ENCODE measurements at places on chromosomes 6 and 20.

- DNase-seq, result no peak
Measured at GRCh38 chr20:36925234-36925633, 26.3 kb downstream of the SAMHD1 start.

- DNase-seq, result peak; percentile 53
Measured at GRCh38 chr6:43771210-43771857, 1.3 kb downstream of the VEGFA start.

DNA sequence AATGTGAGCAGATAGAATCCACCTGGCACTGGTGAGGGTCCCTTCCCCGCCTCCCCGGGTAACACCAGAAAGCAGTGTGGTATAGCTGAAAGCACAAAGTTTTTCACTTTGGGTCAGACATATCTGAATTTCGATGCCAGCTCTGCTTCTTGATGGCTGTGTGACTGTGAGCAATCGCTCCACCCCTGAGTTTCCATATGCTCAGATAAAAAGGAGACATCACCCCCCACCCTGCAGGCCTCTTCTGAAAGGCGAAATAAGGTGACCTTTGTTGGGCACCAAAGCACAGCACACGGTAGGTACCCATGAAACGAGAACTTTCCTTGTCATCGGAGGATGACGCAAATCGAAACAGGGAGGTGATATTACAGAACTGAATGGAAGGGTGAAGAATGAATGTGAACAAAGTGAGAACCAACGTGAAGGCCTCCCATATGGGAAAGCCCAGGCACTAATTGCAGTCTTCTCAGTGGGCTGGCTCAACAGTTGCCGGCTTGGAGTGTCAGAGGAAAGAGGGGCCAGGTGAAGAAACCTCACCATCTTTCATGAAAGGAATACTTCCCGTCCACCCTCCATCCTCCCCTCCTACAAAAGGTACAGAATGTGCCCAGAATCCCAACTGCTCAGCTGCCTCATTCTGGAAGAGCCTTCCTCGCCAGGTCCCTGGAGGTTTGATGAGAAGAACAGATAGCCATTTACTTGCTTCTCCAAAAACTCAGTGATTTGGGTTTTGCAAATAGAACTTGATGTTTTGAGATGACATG, 61.8 kb downstream of the NFATC2 start:
- no peak for DNase-seq

GRCh38 chr6:2516059-2516458, 234.7 kb downstream of the MYLK4 start:
- DNase-seq, result no peak

GRCh38 chr20:22302039-22302438, 282.3 kb downstream of the FOXA2 start:
- no peak for DNase-seq

DNA sequence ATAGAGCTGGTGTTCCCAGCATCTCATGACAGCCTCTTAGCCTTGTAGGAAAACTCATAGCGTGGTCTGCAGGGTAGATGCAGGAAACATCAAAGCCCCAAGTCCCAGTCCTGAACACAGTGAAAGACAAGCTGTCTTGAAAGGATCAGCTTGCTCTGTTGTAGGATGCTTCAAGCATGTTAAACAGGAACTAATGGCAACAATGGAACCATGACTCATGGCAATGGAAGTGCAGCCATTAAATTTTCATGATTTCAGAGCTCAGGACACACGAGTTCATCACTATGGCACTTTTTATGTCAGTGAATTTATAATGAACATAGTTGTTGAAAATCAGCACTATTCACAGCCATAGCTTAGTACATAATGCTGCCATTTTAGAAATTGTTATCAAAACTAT, 367.7 kb downstream of the KIF16B start:
- DNase-seq, result no peak

GRCh38 chr20:9595763-9596162, 81.4 kb downstream of the LAMP5 start:
- DNase-seq, result no peak

- no peak for DNase-seq
Measured at GRCh38 chr6:16730738-16731477, 30.4 kb downstream of the ATXN1 start.

- no peak for DNase-seq
Measured at GRCh38 chr20:43570496-43570895, 11.7 kb downstream of the SGK2 start.

- DNase-seq, result no peak
Measured at GRCh38 chr6:108425428-108425827, 130.6 kb downstream of the AFG1L start.

- no peak for DNase-seq
Measured at GRCh38 chr20:32431457-32431856, 73.3 kb downstream of the ASXL1 start.

DNA sequence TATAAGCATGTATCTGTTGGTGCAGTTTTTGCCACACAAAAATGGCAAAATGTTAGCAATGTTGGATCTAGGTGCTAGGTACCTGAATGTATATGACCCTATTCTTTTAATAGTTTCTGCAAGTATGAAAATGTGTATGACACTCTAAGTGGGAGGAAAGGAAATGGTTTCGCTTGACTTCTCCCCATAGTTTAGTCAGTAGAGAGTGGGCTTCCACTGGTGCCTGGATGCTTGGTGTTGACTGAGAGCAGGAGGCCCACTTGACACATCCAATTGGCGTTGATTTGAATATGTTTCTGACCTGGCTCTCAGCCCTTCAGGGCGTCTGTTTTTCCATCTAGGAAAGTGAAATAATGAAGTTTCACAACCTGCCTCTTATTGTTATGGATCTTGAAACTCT, 41.8 kb upstream of the GABRR1 start:
- no peak for DNase-seq

DNA sequence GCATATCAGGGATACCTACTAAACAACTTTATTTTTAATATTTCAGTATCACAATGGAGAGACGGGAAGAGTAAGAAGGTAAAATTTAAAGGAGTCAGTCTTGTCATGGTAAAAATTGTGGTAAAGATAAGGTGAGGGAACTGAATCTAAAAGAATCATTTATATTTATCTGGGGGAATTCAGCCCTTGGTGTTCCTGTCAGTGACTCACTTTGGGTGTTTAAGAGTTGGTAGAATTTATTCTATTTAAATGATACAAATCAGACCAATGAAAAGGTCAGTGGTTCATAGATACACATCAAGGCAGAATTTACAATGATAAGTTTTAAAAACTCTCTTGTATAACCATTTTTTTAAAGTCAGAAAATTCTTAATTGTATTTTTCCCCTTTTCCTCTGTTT, 164.4 kb downstream of the CDKAL1 start:
- DNase-seq, result no peak

DNA sequence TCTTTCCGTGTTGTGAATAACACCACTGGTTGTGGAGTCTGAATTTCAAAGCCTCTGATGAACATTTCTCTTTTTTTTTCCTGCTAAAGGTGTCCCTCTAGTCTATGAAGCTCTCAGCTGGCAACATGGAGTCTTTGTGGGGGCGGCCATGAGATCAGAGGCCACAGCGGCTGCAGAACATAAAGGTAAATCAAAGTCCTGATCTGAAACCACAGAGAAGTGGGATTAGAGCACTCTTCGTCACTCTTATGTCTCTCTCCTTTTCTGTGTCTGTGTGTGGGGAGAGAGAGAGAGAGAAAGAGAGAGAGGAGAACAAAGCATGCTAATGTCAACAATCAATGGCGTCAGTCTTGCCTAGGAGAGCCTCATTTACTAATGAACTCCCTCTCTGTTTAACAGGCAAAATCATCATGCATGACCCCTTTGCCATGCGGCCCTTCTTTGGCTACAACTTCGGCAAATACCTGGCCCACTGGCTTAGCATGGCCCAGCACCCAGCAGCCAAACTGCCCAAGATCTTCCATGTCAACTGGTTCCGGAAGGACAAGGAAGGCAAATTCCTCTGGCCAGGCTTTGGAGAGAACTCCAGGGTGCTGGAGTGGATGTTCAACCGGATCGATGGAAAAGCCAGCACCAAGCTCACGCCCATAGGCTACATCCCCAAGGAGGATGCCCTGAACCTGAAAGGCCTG, 4.2 kb downstream of the PCK1 start:
- no peak for DNase-seq

DNA sequence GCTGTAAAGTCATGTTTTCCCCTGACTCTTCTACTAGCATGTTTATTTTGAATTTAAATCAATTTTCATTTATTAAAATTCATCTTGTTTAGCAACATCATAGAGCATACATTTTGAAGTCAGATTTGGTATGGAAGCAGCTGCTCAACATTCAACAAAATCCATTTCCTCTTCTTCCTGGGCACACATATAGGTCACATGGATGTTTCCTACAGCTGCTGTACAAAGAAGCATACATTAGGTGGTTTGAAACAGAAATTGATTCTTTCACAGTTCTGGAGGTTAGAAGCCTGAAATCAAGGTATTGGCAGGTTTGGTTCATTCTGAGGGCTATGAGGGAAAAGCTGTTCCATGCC, 495.2 kb downstream of the RFPL4B start:
- DNase-seq, result no peak

GRCh38 chr20:35893942-35894341, 60.4 kb downstream of the SCAND1 start:
- DNase-seq, result no peak

DNA sequence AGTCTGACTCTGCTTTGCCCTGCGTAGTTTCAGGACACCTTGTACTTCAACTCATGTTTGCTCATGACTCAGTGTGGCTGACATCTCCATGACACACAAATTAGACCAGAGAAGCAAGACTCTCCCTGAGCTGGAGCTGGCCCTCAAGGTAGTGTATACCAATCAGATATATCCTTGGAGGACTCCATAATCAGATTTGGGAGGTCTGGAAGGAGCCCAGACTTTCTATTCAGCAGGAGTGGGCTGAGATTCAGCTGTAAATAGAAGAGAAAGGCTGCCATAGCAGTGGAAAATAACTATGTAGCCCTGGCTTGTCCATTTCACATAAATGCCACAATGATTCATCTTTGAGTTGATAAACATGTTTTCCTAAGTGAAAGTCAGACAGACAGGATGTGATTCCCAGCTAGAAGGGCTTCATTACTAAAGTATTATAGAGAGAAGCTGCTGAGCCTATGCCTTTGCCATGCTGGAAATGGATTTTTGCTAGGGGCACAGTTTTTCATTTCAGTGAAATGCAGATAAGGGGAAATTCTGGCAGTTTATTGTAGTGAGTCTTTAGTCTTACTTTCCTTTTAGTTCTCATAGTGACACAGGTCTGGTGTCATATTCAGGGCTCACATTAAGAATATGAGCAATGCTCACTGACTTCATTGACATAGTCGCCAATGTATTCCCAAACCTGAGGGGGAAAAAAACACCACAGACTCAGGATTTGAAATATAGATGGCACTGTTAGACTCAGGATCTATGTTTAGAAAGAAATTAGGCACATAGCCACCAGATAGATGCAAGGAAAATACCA, 95.3 kb downstream of the CLVS2 start:
- DNase-seq, result peak; percentile 94

DNA sequence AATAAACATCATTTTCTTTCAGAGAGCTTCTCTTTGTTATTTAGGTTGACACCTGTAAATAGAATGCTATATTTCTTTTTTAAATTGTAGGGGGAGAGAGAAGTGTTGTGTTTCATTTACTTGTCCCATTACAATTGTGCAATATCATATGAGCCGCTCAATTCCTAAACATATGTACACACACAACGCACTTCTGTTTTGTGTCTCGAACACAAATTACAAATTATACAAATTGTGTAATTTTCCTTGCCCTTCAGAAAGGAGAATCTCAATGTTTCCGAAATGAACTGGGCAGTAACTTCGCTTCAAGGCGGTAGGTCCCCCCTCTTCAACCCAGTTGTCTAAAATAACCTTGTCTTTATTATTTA, 2.6 kb upstream of the ABT1 start:
- no peak for DNase-seq

DNA sequence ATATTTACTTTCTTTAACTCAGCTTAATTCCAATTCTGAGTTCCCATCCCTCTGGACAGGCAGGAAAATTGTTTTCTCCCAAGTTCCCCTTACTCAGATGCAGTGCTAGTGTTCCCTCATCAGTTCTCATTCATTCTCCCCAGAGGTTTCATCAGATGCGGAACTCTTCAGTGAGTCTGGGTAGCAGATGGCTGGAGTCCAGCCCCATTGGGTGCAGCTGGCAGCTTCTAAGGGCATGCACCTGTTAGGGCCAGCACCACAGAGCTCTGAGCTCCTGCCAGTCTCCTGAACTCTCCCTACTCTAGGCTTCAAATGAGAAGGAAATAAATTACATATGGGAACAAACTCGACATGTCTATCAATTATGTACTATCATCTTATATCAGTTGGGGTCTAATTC, 76.6 kb downstream of the SOD2 start:
- no peak for DNase-seq

- no peak for DNase-seq
Measured at GRCh38 chr6:80434691-80435350, 328.4 kb downstream of the BCKDHB start.

GRCh38 chr6:108822401-108822800, 25.8 kb upstream of the ARMC2 start:
- DNase-seq, result no peak

GRCh38 chr20:542777-543368, 717 bp downstream of the CSNK2A1 start:
- DNase-seq, result no peak

DNA sequence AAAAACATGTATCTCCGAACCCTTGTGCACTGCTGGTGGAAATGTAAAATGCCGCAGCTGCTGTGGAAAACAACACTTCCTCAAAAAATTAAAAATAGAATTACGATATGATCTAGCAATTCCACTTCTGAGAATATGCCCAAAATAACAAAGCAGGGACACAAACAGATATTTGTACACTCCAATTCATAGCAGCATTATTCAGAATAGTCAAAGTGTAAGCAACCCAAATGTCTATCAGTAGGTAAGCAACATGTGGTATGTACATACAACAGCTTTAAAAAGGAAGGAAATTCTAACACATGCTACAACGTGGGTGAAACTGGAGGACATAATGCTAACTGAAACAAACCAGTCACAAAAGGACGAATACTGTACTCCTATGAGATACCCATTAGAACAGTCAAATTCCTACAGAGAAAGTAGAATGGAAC, 5.7 kb upstream of the RAB5IF start:
- no peak for DNase-seq

DNA sequence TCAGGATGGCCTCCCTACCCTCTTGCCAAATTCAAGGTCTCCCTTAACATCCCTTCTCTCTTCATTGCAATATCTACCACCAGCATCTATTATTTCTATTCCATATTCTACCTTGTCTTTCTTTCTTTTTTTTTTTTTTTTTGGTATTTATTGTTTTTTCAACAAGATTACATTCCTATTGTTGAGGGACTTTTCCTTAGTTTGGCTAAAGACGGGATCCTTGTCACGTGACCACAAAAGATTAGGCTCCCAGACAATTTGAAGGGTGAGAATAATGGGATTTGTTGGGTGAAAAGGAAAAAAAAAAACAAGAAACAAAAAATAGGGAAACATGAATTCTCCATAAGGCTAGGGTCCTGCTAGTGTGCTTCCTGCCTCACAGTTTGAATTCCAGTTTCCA, 124.3 kb upstream of the MCHR2 start:
- no peak for DNase-seq

Measured in amniotic epithelial cell (primary cell).